ENCODE measurements at places on chromosomes 1 and 21. TPM values are rescaled to one million over a fixed set of nuclear protein-coding genes. Genes with fewer than 3 reads are reported as not detected.

Gene IL6R
- polyA plus RNA-seq = 4.1 TPM

Gene TENT5C
- polyA plus RNA-seq = 8.3 TPM

Gene RGS18
- polyA plus RNA-seq = 0.38 TPM

Gene ATP13A2
- 22.5 TPM for polyA plus RNA-seq

Gene PLA2G2D
- 0.23 TPM for polyA plus RNA-seq

Gene OR14A16
- not detected for polyA plus RNA-seq

Gene BRDT
- not detected for polyA plus RNA-seq

Gene SPRR2B
- not detected for polyA plus RNA-seq

Gene EPHA8
- not detected for polyA plus RNA-seq

Gene U2AF1
- polyA plus RNA-seq = 48.3 TPM

Gene S100A12
- 8.2 TPM for polyA plus RNA-seq

Gene ADARB1
- 6.6 TPM for polyA plus RNA-seq

Gene SLAMF9
- 0.87 TPM for polyA plus RNA-seq

Gene HES3
- polyA plus RNA-seq = not detected

Gene OR2T2
- not detected for polyA plus RNA-seq

Gene AMPD1
- not detected for polyA plus RNA-seq

Gene CDA
- polyA plus RNA-seq = not detected

Gene C1orf122
- 59.0 TPM for polyA plus RNA-seq

Gene CRABP2
- 207 TPM for polyA plus RNA-seq

Gene TNFRSF4
- polyA plus RNA-seq = 4.2 TPM

Gene REN
- 0.08 TPM for polyA plus RNA-seq

Gene ARHGEF16
- 23.1 TPM for polyA plus RNA-seq

Measured in stomach (tissue), 19 donors.